Daoy (cell line): ENCODE measurements at places on chromosomes 5 and 9. TPM values are rescaled to one million over a fixed set of nuclear protein-coding genes. Genes with fewer than 3 reads are reported as not detected.

DNA sequence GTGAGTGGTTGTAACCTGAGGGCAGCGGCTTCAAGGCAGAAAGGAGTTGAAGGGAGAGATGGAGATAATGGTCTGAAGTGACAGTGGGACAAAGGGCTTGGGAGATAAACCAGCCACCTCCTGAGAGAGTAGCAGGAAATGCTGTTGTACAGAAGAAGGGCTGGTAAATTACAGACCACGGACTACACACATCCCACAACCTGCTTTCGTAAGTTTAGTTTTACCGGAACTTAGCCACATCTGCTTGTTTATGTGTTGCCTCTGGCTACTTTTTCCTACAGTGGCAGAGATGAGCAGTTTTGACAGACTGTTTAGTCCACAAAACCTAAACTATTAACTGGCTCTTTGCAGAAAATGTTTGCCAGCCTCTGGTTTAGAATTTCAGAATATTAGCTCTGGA lies 269.5 kb downstream of the ARHGEF28 start:
- no peak for DNase-seq

GRCh38 chr9:104795857-104796256 lies 31.9 kb downstream of the NIPSNAP3B start:
- no peak for DNase-seq

- DNase-seq = peak; percentile 98
These were observed 51.9 kb downstream of the NIPAL4 start for GRCh38 chr5:157511651-157512644.

GRCh38 chr9:77901771-77902170 lies 129.8 kb downstream of the GNAQ start:
- no peak for DNase-seq

The ERMP1 gene
- 11.7 and 13.3 TPM in 2 replicates for total RNA-seq

DNA sequence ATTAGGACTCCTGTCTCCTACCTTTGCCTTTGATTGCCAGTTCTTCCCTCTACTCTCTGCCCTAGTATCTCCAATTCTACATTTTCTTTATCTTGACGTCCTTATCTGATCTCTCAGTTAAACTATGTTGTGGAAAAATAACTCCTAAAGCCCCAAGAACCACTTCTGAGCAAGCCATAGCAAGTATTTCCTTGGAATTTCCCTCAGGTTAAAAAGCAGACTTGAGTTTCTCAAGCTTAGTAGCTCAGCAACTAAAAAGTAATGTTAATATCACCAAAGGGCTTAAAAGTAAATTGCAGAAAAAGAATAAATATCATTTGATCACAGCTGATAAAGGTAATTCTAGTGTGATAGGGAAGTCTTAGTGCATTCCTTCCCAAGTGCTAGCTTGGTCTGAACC lies 13.2 kb upstream of the HSPB3 start:
- DNase-seq = no peak

DNA sequence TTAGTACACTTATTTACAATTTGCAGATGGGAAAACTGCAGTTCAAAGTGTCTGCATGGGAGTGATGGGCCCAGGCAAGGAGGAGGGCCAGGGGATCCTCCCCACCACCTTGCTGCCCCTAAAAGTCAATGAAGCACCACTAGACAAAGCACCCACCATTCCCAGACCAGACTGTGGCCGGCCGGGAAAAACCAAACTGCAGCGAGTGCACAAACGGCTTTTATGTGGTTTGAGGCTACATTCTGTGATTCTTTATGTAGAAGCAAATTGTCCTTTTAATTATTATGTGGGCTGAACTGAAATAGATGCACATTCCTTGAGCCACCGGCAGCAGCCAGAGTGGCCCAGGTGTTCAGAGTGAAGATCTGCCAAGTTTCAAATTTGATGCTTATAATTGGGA lies 585.3 kb upstream of the KLF4 start:
- DNase-seq = no peak

DNA sequence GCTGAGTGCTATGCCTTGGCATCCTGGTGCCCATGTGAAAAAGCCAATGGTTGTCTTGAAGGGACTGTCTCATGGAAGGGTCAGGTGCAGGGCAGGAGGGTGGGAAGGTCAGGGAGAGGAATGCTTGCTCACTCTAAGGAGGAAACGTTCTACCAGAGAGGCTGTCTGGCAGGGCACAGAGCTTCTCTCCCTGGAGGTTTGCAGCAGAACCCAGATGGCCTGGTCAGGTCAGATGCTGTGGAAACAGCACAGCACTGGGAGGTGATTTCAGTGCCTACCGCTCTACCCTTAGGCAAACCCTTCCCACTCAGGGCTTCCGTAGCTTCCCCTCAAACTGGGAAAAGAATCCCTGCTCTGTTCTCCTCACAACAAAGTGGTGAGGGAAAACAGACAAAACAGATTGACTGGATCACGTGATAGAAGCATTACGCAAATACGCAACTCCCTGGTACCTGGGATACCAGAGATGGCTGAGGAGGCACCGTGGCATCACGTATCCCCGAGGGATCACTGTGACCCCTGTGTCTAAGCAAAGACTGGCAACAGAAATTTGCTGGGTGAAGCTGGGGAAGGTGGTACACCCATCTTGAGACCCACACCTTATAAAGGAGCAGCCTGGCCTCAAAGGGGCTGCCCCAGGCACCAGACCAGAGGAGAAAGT lies 3.9 kb upstream of the MGAT1 start:
- DNase-seq = no peak

DNA sequence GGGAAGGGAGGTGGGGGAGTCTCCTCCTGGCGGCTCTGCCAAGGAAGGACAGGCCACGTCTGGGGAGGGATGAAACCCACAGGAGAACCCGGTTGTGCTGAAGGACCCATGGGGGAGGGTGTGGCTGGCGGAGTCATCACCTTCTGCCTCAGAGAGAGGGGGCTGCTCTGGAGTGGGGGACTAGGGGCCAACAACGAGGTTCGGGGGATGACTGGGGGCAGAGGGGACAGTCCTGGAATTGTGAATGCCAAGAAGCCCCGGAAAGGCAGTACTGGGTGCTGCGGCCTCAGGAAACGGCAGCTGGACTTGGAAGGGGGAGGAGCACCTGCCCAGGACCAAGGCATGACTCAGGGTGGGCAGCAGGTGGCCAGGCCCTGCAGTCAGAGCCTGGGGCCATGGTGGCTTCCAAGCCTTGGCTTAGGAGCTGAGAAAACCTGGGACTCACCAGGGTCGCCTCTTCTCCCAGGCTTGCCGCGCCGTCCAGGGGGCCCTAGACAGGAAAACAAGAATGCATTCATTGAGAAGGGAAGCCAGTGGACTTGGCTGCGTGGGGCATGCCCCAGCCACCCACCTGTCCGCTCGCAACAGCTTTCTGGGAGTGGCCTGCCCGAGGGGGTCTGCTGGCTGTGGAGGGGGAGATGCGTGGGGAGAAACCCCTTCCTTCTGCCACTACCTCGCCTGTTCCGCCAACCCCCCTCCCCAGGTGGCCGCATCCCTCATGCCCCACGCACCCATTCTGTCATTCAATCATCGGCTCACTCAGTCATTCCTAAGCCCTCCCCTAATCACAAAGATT lies 74.0 kb upstream of the PHYKPL start:
- no peak for DNase-seq

The OCLN gene
- total RNA-seq = 30.8 and 39.0 TPM in 2 replicates

- DNase-seq = no peak
These were observed 75.1 kb upstream of the ADCY2 start for GRCh38 chr5:7320701-7321301.

- DNase-seq = no peak
These were observed 132.1 kb upstream of the RUSC2 start for GRCh38 chr9:35357826-35358225.

DNA sequence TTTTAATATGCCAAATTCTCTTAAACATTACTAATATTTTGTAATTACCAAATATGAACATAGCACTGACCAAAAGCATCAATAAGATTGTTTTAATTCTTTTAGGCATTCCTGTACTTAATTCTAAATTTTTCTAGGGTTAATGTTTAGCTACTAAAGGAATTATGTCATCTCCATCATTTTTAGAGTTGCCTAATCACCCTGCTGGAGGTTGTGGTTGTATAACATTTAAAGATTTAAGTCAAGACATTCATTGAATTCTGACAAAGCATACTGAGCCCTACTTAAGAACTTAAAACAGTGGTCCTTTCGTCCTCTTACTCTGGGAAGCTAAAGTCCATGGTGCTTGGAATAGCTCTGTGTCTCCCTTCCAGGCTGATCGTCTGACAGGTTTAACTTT lies 28.1 kb upstream of the DAB2 start:
- DNase-seq = no peak

The ZNF879 gene
- total RNA-seq = 0.92 and 2.0 TPM in 2 replicates

GRCh38 chr9:35604578-35605350 lies at the start of gene TESK1:
Gene TESK1 (plus strand): TSS chr9:35605262. CDS start chr9:35605620, 358 bp downstream.
- peak; percentile 88 for DNase-seq

The FOXD4 gene
- 0.91 TPM in 1 of 2 replicates, not detected in the other for total RNA-seq

The HIGD2A gene
- 54.8 and 80.5 TPM in 2 replicates for total RNA-seq

The ZNF618 gene
- total RNA-seq = 5.0 and 6.3 TPM in 2 replicates

DNA sequence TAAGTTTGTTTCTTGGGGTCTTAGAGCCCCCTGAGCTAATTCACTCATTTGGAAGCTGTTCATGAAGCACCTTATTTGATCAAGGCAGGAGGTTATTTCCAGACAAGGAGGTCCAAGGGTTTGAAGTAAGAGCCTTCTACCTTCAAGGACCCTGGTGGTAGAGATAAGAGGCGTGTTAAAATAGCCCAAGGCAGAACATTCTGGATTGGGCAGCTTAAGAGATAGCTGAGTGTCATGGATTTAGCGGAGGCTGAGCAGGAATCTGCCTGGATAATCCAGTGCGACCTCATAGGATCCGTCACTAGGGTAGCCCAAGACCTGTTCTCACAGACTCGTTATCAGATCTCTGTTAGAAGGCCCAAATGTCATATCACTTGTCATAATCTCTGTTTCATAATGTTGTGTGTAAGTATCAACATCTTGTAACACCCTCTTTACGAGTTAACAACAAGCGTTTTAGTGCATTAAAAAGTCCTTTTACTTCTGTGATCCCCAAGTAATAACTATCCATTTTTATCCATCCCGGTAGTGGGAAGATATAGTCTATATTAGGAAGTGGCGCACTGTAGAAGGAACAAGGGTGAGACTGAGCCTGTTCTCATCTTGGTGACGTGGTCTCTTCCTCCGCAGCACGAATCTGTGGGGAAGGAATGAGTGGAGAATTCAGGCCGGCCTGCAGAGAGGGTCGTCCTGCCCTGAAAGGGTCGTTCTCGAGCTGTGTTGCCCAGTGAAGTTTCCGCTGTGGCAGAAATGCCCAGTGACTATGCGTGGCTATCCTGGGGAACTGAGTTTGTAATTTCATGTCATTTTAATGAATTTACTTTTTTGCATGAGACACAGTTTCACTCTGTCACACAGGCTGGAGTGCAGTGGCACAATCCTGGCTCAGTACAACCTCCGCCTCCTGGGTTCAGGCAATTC lies 28.8 kb downstream of the SLC25A25 start:
- no peak for DNase-seq

The GOLM1 gene
- total RNA-seq = 52.3 and 66.2 TPM in 2 replicates

The SLC36A2 gene
- not detected in 2 replicates for total RNA-seq

DNA sequence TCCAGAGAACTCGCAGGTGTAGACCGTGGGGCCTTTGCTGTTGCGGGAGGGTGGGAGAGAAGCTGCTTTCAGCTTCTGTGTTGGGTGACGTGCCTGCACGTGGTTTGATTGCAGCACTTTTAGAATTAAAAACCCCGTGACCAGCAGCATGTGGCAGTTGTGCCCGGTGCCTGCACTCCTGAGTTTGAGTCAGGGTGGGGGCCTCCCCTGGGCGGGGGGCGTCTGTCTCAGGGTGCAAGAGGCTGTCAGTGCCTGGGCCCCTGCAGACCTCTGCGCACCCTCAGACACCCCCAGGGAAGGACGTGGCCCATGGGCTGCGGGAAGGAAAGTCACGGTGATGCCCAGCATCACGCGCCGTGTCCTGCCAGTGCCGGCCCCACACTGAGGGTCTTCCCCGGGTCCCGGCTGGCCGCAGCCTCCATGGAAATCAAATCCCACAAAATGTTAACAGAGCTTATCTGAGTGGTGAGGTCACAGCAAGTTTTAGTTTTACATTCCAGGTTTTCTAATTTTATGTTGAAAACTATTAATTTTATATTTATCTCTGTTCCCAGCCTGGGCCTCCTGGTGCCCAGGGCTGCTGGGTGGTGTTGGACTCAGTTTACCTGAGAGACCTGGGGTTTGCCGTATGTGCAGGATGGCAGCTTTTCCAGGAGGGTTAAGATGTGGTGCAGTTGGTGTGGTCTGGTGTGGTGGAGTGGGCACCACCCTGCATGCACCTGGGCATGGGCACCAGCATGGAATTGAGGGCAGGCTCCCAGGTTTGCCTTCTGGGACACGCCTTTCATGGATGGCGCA lies 33.3 kb downstream of the AHRR start:
- no peak for DNase-seq

The SV2C gene
- 0.03 and 0.11 TPM in 2 replicates for total RNA-seq

GRCh38 chr5:146185161-146185560 lies 2.7 kb upstream of the LARS1 start:
- peak; percentile 37 for DNase-seq

The BTNL9 gene
- total RNA-seq = 1.6 and 2.5 TPM in 2 replicates

DNA sequence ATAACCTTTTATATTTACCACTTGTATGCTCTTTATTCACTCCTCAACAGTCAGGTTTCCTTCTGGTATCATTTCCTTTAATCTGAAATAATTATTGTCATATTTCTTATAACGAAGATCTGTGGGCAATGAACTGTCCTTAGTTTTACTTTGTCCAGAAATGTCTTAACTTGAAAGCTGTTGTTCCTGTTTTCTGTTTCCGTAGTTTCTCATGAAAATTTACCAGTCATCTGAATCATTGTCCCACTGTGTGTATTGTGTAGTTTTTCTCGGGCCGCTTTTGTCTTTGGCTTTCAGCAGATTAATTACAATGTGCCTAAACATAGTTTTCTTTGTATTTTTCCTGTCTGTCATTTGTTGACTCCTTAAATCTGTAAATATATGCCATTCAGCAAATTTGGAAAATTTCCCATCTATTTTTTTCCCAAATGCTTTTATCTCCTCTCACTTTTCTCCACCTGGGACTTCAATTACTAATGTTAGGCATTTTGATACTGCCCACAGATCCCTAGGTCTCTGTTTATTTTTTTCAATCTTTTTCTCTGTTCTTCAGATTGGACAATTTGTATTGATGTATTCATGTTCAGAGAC lies 74.9 kb downstream of the PDE8B start:
- DNase-seq = no peak

DNA sequence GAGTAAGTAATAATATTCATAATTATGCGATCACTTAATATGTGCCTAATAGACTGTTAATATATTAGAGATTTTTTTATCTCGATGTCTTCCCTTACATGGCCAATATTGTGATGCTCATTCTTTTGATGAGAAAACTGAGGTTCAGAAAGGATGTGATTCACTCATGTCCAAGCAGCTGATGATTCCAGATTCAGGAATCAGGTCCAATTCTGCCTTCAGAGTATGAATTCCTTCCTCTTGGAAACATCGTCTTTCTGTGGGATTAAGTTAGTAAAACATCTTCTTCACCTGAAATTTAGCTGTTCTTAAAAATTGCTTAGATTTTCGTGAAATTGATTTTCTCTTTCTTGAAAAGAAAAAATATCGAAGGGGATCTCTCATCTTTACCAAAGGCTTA lies 242.5 kb upstream of the RFX3 start:
- no peak for DNase-seq

The ZDHHC21 gene
- 3.4 and 4.9 TPM in 2 replicates for total RNA-seq

GRCh38 chr5:37921452-37921851 lies 81.6 kb upstream of the GDNF start:
- DNase-seq = no peak
